Neural progenitor cell (in vitro differentiated cells): ENCODE measurements at places on chromosomes 2 and 18. TPM values are rescaled to one million over a fixed set of nuclear protein-coding genes. Genes with fewer than 3 reads are reported as not detected.

DNA sequence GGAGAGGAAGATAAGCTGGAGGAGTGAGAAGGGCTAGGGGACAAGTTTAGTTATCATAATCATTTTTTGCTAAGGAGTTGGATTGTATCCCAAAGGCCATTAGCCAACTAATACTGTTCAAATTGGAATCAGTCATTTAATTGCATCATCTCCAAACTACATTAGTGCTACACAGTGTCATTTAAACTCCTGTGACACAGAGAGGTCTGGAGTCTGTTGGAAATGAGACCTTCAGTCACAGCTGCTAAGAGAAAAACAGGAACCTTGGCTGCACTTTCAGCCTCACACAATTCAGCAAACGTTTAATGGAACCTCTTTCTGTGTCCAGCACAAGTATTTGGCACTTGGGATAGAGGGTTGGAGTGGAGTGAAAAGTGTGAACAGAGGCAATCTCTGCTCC is 175.5 kb upstream of the MGAT5 start:
- no peaks in the 10 kb centered on the region for H3K27me3 ChIP-seq
- H3K27ac ChIP-seq, result no peak overlapping the region
- no peaks in the 10 kb centered on the region for H3K36me3 ChIP-seq
- no peak overlapping the region for H3K4me3 ChIP-seq
- no peak for DNase-seq

AQP4 gene
- 0.09 and 0.12 TPM in 2 replicates for total RNA-seq

GRCh38 chr2:230916218-230916617 is 8.8 kb downstream of the GPR55 start:
- no peaks in the 10 kb centered on the region for H3K27me3 ChIP-seq
- no peak for DNase-seq
- H3K4me3 ChIP-seq, result no peak overlapping the region
- H3K27ac ChIP-seq, result no peak overlapping the region
- H3K4me1 ChIP-seq, result no peaks in the 10 kb centered on the region

DYSF gene
- 0.39 and 1.1 TPM in 2 replicates for total RNA-seq

GRCh38 chr2:199984755-199985154 is 29.4 kb downstream of the MAIP1 start:
- no peak for DNase-seq
- H3K27me3 ChIP-seq, result no peaks in the 10 kb centered on the region
- H3K4me3 ChIP-seq, result no peak overlapping the region
- H3K27ac ChIP-seq, result no peak overlapping the region

ZBTB7C gene
- 0.15 and 2.3 TPM in 2 replicates for total RNA-seq

GRCh38 chr2:79393806-79394484 is 118.9 kb upstream of the CTNNA2 start:
- H3K36me3 ChIP-seq, result no peaks in the 10 kb centered on the region
- H3K27me3 ChIP-seq, result no peaks in the 10 kb centered on the region
- peaks cover 31% of the 10 kb centered on the region for H3K4me1 ChIP-seq
- DNase-seq, result peak; percentile 96

MC5R gene
- not detected in 2 replicates for total RNA-seq

MAPK4 gene
- total RNA-seq, result 7.0 and 7.9 TPM in 2 replicates

GRCh38 chr2:175003875-175004729 is 1.1 kb downstream of the CHN1 start:
- peak overlapping the region; percentile 92 for H3K27ac ChIP-seq
- H3K4me1 ChIP-seq, result peaks cover 64% of the 10 kb centered on the region
- H3K36me3 ChIP-seq, result no peaks in the 10 kb centered on the region

SH3RF3 gene
- total RNA-seq, result 0.28 TPM in 2 replicates

DNMT3A gene
- 46.5 and 81.1 TPM in 2 replicates for total RNA-seq

- H3K27me3 ChIP-seq, result no peaks in the 10 kb centered on the region
- no peaks in the 10 kb centered on the region for H3K4me1 ChIP-seq
Measured at GRCh38 chr2:132595693-132596092, 74.3 kb downstream of the LYPD1 start.

DNA sequence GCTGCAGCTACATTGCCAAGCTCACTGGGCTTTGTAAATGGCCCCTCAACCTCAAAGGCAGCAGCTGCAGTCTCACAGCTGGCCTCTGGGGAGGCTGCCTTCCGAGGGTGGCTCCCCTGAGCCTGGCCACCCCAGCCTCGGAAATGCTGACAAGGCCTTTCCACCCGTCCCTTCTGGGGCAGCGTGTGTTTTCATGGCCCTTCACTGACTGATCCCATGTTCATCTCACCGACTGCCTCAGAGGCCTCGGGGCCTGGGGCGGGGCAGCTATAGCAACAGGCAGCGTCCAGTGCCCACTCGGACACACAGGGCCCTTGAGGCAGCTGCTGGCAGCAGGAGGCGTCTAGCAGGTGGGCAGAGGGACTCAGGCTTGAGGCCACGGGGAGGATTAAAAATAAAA is 149.7 kb downstream of the GLI2 start:
- peaks cover 41% of the 10 kb centered on the region for H3K4me1 ChIP-seq
- H3K4me3 ChIP-seq, result no peak overlapping the region
- no peak for DNase-seq
- no peaks in the 10 kb centered on the region for H3K27me3 ChIP-seq

CREG2 gene
- 0.28 TPM in 1 of 2 replicates, not detected in the other for total RNA-seq

- no peaks in the 10 kb centered on the region for H3K36me3 ChIP-seq
- no peak overlapping the region for H3K27ac ChIP-seq
- H3K4me1 ChIP-seq, result peaks cover 7% of the 10 kb centered on the region
- H3K27me3 ChIP-seq, result no peaks in the 10 kb centered on the region
- H3K4me3 ChIP-seq, result no peak overlapping the region
Measured at GRCh38 chr18:55786651-55787272, 198.8 kb upstream of the TCF4 start.

- DNase-seq, result peak; percentile 73
- no peaks in the 10 kb centered on the region for H3K4me1 ChIP-seq
- H3K27me3 ChIP-seq, result no peaks in the 10 kb centered on the region
- no peaks in the 10 kb centered on the region for H3K36me3 ChIP-seq
- H3K4me3 ChIP-seq, result no peak overlapping the region
- H3K27ac ChIP-seq, result no peak overlapping the region
Measured at GRCh38 chr2:162890690-162891311, 52.2 kb upstream of the KCNH7 start.

DNA sequence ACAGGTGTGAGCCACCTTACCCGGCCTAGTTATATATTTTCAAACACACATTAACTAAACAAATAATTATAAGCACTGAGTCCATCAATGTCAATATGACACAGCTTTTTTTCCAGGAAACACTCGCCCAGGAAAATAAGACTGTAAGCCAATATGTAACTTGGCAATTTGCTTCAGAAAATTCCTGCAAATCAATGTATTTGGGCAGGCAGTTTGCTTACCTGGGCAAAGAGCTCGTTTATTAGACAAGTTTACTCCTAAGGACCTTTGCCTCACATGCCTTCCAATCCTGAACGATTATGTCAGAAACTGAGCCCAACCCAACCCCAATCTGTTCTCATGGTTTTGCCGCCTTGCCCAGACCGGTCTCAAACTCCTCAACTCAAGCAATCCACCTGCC is 34.7 kb upstream of the NDUFV2 start:
- DNase-seq, result no peak
- no peak overlapping the region for H3K27ac ChIP-seq
- no peaks in the 10 kb centered on the region for H3K36me3 ChIP-seq
- no peak overlapping the region for H3K4me3 ChIP-seq
- H3K4me1 ChIP-seq, result no peaks in the 10 kb centered on the region
- H3K27me3 ChIP-seq, result no peaks in the 10 kb centered on the region

TEKT4 gene
- not detected in 2 replicates for total RNA-seq

ICOS gene
- not detected in 2 replicates for total RNA-seq

DNA sequence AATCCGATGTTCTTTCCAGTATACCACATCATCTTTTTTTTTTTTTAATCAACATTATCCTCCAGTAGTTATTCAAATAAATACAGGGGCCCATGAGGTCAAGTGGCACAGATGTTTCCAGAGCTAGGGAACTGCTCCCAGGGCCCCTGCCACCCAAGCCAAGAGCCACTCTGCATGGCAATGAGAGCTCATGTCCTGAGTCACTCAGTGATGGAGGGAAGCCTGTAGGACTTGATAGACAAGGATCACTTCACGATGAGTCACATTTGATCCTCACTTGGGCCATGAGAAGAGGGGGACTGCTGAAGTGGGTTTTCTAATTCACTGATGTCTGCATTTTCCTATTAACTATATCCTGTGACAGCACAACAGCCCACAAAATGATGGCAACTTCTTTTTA is 127.0 kb upstream of the PKDCC start:
- H3K27ac ChIP-seq, result no peak overlapping the region
- H3K36me3 ChIP-seq, result no peaks in the 10 kb centered on the region
- no peaks in the 10 kb centered on the region for H3K27me3 ChIP-seq
- H3K4me3 ChIP-seq, result no peak overlapping the region
- peaks cover 8% of the 10 kb centered on the region for H3K4me1 ChIP-seq
- no peak for DNase-seq

CNGA3 gene
- not detected in 2 replicates for total RNA-seq

- H3K27ac ChIP-seq, result no peak overlapping the region
- no peaks in the 10 kb centered on the region for H3K27me3 ChIP-seq
- H3K4me3 ChIP-seq, result no peak overlapping the region
- DNase-seq, result no peak
- H3K4me1 ChIP-seq, result no peaks in the 10 kb centered on the region
- H3K36me3 ChIP-seq, result no peaks in the 10 kb centered on the region
Measured at GRCh38 chr18:75135158-75135725, 73.7 kb downstream of the PTGR3 start.

DNA sequence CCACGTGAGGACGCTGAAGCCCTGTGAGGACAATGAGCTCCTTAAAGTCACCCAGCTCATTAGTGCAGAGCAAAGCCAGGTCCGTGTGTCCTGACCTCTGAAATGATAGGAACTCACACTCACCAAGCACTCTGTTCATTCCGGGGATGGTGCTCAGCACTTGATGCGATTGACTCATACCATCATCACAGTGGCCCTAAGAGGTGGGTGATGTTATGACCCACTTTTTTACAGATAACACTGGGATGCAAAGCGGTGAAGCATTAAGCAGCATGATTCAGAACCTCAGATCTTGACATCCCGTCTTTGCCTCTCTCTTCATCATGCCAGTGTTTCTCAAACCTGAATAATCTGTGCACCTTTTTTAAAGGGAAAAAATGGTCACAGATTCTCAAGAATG is 234.8 kb downstream of the ALPK2 start:
- peaks cover 6% of the 10 kb centered on the region for H3K4me1 ChIP-seq
- DNase-seq, result no peak
- H3K27me3 ChIP-seq, result no peaks in the 10 kb centered on the region
- H3K36me3 ChIP-seq, result no peaks in the 10 kb centered on the region

COL4A3 gene
- not detected in 2 replicates for total RNA-seq

GRCh38 chr2:23546913-23547312 is 161.9 kb downstream of the KLHL29 start:
- no peak for DNase-seq
- H3K36me3 ChIP-seq, result no peaks in the 10 kb centered on the region
- H3K4me3 ChIP-seq, result no peak overlapping the region
- peaks cover 8% of the 10 kb centered on the region for H3K4me1 ChIP-seq
- no peak overlapping the region for H3K27ac ChIP-seq

GRCh38 chr2:144776766-144777165 is 256.8 kb upstream of the ZEB2 start:
- no peaks in the 10 kb centered on the region for H3K36me3 ChIP-seq
- no peak for DNase-seq
- no peak overlapping the region for H3K4me3 ChIP-seq
- no peaks in the 10 kb centered on the region for H3K27me3 ChIP-seq
- H3K27ac ChIP-seq, result no peak overlapping the region

- H3K27ac ChIP-seq, result no peak overlapping the region
- H3K4me3 ChIP-seq, result no peak overlapping the region
- H3K4me1 ChIP-seq, result no peaks in the 10 kb centered on the region
- H3K36me3 ChIP-seq, result peaks cover 3% of the 10 kb centered on the region
- no peak for DNase-seq
Measured at GRCh38 chr2:54054271-54054670, 61.1 kb upstream of the ACYP2 start.

- no peaks in the 10 kb centered on the region for H3K36me3 ChIP-seq
- no peaks in the 10 kb centered on the region for H3K4me1 ChIP-seq
- no peak for DNase-seq
- H3K27me3 ChIP-seq, result no peaks in the 10 kb centered on the region
Measured at GRCh38 chr18:56709463-56709862, 58.3 kb downstream of the WDR7 start.

- no peaks in the 10 kb centered on the region for H3K36me3 ChIP-seq
- no peaks in the 10 kb centered on the region for H3K27me3 ChIP-seq
- H3K27ac ChIP-seq, result peak overlapping the region; percentile 50
Measured at GRCh38 chr2:163667064-163667887, 68.5 kb downstream of the FIGN start.

DNA sequence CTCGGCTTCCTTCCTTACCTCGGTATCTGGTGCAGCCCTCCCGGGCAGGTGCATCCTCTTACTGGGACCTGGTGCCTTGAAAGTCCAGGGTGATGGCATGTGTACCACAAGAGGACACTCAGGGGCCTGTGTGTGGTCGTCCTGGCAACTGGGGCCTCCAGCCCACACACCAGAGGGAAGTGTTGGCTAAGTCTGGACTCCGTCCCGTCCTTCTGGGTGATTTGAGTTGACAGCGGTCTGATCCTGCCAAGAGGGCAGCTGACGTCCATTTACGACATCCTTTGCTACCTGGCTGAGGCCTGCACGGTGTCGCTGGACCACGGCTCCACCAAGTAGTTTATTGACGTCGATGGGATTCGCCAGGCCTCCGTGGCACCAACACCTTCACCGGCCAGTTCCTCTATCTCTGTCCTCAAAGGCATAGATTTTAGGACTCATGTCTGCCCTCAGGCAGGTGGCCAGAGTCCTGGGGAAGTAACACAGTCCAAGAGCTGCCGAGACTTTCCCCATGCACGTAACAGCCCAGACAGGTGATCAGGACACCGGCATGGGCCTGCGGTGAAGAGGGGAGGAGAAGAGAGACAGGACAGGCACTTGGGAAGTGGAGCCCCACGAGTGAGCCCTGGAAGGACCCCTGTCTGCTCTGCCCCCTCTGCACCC is 186.0 kb upstream of the HDAC4 start:
- H3K4me1 ChIP-seq, result peaks cover 6% of the 10 kb centered on the region
- H3K4me3 ChIP-seq, result no peak overlapping the region
- H3K27me3 ChIP-seq, result no peaks in the 10 kb centered on the region
- no peaks in the 10 kb centered on the region for H3K36me3 ChIP-seq
- DNase-seq, result no peak

- H3K27ac ChIP-seq, result no peak overlapping the region
- no peak for DNase-seq
- no peak overlapping the region for H3K4me3 ChIP-seq
- H3K36me3 ChIP-seq, result no peaks in the 10 kb centered on the region
Measured at GRCh38 chr18:57466745-57467409, 31.7 kb downstream of the ONECUT2 start.

CTLA4 gene
- total RNA-seq, result not detected in 2 replicates
